CD4-positive, alpha-beta T cell treated with Interleukin-4 for 4 hours (primary cell): ENCODE measurements at places on chromosomes 6 and 20.

GRCh38 chr20:58305061-58305460 lies 4.5 kb upstream of the RAB22A start:
- DNase-seq, result no peak

GRCh38 chr20:45822857-45823256 lies 4.3 kb downstream of the TNNC2 start:
- DNase-seq, result no peak

- no peak for DNase-seq
Measured at GRCh38 chr6:31114541-31114878, at the start of gene PSORS1C1. Gene PSORS1C1 (plus strand): TSS chr6:31114800. CDS start chr6:31129633, 14,833 bp downstream.

- no peak for DNase-seq
Measured at GRCh38 chr6:95249661-95250060, 327.7 kb upstream of the MANEA start.

- no peak for DNase-seq
Measured at GRCh38 chr6:157019115-157019641, 242.0 kb downstream of the ARID1B start.

DNA sequence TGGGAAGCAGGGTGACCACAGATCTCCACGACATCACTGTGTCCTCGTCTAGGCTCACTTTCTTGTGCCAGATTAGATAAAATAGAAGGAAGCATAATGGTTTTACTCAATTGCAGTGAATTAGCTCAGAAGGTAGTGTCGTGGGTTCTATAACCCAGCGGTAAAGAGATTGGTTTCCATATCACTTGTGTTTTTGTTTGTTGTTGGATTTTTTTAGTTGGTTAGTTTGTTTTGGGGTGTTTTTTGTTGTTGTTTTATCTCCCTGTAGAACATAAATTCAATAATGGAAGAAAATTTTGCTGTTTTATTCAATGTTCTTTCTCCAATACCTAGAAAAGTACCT lies 85.9 kb upstream of the PRSS16 start:
- no peak for DNase-seq

GRCh38 chr6:143569040-143569439 lies 57.5 kb upstream of the FUCA2 start:
- DNase-seq, result no peak

- DNase-seq, result no peak
Measured at GRCh38 chr20:35101620-35102019, 9.0 kb upstream of the TRPC4AP start.

DNA sequence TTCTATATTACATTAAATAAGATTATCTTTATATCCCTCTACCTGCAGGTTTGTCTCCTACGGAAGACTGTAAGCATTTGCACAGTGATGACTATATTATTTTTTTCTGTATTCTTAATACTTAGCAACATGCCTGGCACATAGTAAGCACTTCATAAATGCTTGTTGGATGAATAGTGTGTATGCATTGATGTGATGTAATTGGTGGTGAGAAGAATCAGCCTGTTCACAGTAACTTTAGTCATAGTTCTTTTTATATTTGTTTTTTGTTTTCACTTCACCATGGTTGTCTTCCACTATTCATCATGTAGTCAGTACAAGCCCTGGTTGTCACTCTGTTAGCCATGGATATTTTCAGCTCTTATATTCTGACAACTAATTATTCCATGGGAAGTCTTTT lies 184.0 kb upstream of the FLRT3 start:
- no peak for DNase-seq

GRCh38 chr20:18224968-18225568 lies 63.3 kb upstream of the ZNF133 start:
- DNase-seq, result no peak

GRCh38 chr6:107632381-107633136 lies 142.6 kb downstream of the SOBP start:
- no peak for DNase-seq

- DNase-seq, result no peak
Measured at GRCh38 chr20:51687108-51687507, 81.1 kb downstream of the ATP9A start.

GRCh38 chr20:2006452-2007361 lies 12.8 kb upstream of the PDYN start:
- DNase-seq, result peak; percentile 12

DNA sequence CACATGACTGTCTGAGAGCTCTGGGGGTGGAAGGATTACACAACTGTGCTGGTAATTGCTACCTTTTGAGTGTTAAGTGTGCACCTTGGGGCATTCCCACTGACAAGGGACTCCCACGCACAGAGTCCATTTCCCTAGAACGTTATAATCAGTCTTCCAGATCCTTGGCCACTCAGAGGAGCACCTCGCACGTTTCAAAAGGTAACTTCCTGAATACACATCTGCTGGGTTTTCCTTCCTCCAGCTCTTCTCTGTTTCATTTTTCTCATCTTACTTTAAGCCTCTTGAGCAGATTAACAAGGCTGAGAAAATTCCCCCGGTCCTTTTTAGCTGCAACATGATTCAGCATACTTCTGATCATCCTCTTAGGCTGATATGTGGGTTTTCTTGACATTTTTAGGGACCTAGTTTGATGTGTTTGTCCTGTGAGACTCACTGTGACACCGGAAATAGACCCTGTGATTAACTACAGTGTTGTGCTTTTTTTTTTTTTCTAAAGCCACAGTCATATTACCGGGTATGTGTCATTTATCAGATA lies 98.4 kb upstream of the DUSP22 start:
- peak; percentile 85 for DNase-seq

DNA sequence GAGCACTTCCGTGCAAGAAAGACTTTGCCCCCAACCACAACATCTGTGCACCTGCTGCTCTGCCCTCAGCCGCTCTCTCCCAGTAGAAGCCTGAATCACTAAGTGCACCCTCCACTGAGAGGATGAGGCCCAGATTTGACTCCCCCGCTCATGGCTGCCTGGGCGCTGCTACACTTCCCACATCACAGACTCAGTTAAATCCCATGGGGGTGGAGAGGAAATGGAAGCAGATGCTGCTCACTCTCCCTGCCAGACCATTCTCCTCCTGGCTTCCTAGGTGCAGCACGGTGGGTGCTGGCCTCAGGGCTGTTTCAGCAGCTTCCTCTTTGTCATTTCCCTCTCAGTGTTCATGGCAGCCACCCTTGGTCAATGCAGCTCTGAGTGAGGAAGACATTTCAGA lies 4.8 kb downstream of the CST5 start:
- no peak for DNase-seq

DNA sequence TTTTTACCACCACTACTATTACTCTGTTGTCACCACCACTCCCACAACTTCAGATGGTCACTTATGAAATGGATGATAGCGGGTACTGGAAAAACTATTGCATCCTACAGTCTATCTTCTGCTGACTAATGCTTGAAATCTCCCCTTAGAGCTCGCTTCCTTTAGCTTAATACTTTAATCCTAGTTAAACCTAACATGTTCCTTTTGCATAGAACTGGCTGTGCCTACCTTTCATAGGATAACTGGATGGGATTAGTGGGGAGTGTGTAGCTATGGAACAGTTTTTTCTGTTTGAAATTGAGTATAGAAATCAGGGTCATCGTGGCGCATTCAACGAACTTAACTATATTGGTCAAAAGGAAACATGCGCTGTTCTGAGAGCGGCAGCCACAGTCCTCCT lies 294.7 kb downstream of the FARS2 start:
- DNase-seq, result no peak

DNA sequence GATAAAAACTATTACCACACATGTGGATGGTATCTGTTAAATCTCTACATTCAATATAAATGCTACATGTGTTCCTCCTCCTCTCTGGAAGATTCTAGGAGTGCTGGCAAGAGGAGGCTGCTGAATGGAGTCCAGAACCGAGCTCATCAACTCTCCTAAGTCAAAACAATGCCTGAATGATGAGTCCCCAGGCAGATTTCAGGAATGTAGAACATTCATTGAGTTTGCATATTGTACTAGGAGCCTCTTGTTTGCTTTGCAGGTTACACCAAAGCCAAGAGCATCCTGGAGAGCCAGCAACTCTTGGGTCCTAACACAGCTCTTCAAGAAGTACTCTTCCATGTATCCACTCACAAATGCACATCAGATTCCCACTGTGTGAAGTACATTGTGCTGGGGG lies 117.6 kb upstream of the UST start:
- DNase-seq, result no peak

DNA sequence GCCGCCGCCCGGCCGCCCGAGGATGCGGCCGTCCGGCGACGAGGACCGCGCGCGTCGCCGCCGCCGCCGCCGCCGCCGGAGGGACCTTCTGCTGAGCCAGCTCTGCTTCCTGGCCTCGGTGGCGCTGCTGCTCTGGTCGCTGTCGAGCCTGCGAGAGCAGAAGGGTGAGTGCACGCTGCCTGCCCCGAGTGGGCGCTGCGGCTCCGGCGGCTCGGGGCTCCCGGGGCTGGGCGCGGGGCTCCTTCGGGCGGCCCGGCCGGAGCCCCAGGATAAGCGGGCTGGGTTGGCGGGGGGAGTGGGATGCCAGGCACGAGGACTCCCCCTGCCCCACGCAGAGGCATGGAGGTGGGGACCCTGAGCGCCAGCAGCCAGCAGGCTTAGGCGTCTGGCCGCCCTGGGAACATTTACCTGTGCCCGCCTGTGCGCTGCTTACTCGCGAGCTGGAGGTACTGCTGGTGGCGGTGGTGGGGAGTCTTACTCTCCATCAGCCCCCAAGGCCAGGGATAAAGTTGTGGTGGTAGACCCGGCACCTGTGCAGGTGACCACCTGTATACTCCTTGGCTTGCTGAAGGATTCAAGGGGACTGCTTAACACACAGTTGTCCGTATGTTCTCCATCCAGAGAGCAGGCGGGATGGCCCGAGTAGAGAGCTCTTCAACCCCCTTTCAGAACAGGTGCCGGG lies 520 bp downstream of the SLC24A3 start:
- DNase-seq, result no peak

DNA sequence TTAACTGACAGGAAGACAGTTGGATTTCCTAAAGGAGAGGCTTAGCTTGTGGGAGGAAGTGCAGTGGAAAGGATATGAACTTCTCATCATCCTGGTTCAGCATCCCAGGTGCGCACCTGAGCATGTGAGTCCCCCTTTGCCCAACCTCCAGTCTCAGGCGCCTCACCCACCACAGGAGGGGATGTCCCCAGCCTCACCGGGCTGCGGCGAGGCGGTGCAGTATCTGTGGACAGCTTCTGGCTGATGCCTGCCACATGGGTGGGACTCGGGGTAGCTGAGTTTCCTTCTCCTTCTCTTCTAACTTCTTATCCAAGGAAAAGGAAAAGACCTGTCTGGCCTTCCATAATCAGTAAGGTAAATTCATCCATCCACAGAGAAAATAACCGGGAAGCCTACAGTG lies 539.3 kb upstream of the AGPAT4 start:
- DNase-seq, result no peak

DNA sequence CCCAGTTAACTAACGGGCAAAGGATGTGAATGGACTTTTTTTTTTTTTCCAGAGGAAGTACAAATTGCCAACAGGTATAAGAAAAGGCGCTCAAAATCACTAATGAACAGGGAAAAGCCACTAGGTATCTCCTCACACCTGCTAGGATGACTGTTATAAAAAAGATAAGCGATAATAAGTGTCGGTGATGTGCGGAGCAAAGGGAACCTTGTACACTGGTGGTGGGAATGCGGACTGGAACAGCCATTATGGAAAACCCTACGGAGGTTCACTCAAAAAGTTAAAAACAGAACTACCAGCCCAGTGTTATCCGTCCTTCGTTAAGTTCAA lies 787 bp upstream of the RAB32 start:
- no peak for DNase-seq

DNA sequence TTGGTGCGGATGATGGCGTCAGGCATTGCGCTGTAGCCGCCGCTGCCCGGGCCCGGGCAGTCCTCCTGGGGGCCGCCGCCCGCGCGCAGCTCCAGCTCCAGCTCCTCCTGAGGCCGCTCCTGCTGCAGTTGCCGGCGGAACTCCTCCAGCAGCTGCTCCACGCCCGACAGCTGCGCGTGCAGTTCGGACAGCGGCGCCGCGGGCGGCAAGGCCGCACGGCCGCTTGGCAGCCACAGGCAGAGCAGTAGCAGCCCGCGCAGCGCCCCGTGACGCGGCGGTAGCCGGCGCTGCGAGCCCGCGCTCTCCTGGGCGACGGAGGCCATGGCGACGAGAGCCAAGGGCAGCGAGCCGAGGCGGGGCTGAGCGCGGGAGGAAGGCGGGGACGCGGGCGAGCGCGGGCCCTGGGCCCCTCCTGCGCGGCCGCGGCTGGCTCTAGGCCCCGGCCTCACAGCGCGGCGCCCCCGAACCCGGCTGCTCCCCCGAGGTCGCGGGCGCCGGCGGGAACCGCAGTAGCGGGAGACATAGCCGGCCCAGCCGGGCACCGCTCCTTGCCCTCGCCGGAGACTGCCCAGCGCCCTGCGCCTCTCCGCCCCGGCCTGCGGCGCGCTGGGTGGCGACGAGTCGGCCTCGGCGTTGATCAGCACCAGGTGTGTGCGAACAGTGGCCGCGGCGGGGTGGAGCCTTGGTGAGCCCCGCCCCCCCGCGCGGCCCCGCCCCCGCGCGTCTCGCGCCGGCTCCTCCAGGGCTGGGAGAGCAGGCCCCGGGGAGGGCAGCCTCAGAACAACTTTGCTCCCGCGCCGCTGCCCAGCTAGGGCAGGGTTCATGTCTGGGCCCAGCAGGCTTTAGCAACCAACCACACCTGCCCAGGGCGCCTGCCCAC lies at the start of gene LRP11:
LRP11 (minus strand) TSS at position 662 of the 880 bp plus-strand sequence; CDS start at position 323, 339 bp downstream.
- peak; percentile 73 for DNase-seq

- no peak for DNase-seq
Measured at GRCh38 chr6:161168281-161168891, 105.5 kb downstream of the AGPAT4 start.

GRCh38 chr20:9999645-10000044 lies 35.1 kb upstream of the ANKEF1 start:
- DNase-seq, result no peak

DNA sequence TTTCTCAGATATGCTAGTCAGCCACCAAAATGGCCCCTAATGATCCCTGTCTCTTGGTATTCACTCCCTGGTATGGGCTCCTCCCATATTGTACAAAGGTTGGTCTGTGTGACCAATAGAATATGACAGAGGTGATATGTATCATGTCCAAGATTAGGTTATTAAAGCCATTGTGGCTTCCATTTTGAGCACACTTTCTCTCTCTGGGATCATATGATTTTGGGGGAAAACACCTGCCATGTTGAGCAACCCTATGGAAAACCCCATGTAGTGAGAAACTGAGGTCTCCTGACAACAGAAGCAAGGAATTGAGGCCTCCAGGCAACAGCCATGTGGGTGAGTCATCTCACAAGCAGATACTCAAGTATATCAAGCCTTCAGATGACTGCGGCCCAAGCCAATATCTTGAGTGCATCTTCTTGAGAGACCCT lies 7.1 kb upstream of the ZNF318 start:
- no peak for DNase-seq

DNA sequence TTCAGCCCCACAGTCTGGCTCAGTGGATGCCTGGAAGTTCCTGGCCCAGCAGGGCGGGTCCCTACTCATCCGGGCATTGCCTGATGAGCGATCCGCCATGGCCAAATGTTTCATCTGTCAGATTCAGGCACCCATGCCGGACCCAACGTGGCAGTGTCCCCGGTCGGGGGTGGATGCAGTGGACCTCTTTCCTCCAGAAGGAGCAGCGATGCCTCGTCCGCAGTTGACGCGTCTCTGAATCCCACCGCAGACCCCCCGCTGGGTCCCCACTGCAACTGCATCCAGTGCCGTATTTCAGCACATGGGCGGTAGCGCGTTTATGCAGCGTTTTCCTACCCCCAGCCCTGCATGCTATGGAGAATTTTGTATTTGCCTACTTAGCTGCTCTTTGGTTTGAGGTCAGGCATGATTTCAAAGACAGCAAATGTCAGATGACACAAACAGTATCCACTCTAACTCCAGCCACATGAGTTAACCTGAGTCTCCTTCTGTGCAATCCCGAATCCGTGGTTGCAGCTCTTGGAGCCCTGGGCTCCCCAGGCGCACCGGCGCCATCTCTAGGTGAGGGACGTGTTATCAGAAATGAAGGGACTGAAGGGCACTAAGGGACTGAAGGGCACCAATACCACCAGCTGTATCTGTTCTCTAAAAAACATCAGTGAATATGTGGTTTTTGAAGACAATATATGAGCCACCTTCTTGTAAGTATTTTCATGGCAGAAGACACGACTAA lies 72.6 kb upstream of the THBS2 start:
- DNase-seq, result no peak
